ENCODE measurements at places on chromosomes 5 and 9.

GRCh38 chr5:137960141-137960540 lies 70.9 kb downstream of the PKD2L2 start:
- DNase-seq = no peak

GRCh38 chr5:54868511-54869483 lies 116.6 kb downstream of the ESM1 start:
- DNase-seq = no peak

DNA sequence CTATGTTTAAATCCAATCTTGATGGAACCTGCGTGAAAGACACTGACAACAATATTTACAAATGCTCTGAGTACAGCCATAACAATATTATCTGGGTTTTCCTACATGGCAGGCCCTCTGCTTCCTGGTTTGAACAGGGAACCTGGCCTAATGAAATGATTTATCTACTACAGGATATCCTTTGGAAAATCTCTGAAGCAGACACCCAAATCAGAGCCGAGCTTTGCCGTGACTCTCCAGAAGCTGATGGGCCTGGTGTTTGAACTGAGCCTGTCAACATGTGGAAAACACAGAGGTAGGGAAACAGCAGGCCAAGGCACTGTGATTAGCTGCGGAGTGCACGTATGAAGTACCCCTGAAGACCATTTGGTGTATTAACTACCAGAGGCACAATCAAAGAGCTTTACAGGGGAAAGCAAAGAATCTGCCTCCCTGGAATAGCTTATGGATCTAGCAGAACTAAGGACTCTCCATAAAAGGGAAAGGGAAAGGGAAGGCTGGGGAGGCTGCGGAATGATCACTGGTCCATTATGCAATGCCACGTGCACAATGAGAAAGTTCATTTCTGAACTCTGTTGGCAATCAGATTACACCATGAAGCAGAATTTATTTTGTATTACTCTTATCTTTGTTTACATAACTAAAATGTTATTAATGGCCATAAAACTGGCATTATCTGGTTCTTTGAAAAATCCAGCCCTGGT lies 321.9 kb downstream of the EBF1 start:
- no peak for DNase-seq

DNA sequence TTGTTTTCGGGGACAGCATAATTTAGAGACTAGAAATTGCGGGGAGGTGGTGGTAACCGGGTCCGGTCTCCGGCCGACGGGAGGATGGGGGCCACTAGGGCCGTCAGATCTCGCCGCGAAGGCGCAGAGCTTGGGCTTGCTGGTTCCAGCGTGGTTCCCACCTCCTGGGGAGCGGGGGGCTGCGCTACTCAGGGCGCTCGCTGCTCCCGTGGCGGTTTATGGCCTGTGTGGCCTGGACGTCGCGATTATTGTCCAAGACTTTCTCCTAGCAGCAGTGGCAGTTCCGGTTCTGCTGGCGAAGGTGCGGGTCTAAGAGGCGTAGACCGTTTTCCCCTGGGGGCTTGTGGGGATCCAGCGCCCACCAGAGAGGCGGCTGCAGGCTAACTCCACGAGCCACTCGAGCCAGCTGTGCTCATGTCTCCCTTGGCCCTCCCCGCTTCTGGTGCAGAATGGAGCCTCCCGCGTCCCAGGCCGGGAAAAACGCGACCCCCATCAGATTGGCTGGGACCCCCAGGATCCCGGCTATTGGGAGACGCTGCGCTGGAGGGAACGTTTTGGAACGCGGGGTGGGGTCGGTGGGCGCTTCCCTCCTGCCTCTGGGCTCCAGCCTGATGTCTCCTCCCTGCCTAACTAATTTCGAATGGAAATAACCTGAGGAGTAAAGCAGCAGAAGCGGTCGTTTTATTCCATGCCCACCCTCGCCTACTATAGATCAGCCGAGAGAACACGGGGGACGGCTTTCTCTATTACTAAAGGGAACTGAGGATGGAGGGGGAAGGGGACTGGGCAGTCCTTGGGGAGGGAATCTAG lies 87.1 kb downstream of the ENTREP1 start:
- DNase-seq = no peak

DNA sequence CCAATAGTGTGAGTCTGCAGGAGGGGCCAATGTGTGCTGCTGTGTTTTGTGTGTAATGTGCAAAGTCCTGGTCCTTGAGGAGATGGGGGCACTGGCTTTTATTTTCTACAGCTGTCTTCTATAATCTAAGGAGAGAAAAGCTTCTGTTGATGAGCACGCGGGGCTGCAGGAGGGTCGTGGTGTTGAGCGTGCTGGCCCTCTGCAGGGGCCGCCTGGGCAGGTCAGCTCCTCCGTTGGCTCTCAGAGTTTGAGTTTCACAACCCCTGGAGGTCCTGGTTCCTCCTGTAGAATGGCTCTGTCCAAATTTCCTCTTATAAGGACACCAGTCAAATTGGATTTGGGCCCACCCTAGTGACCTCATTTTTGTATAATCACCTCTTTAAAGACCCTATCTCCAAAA lies 12.6 kb downstream of the OR2V1 start:
- DNase-seq = no peak

GRCh38 chr9:124208571-124208970 lies 49.2 kb upstream of the NEK6 start:
- DNase-seq = no peak

DNA sequence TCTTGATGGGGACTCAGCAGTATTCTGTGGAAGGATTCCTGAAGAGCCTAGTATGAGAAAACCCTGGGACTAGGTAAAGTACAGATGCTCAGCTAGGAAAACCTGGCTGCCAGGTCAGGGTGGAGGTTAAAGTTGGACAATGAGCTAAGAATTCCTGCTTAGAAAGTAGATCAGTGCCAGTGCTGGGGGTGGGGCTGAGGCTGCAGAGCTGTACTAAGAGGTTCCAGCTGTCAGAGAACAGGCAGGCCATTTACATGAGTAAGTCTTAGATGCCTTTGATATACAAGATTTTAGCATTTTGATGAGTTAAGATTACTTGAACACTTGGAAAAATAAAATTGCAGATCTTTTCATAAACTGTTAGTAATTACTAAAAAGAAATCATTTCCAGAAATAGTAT lies 332.3 kb upstream of the NUDT12 start:
- no peak for DNase-seq

GRCh38 chr5:88867638-88868037 lies 15.3 kb downstream of the MEF2C start:
- no peak for DNase-seq

DNA sequence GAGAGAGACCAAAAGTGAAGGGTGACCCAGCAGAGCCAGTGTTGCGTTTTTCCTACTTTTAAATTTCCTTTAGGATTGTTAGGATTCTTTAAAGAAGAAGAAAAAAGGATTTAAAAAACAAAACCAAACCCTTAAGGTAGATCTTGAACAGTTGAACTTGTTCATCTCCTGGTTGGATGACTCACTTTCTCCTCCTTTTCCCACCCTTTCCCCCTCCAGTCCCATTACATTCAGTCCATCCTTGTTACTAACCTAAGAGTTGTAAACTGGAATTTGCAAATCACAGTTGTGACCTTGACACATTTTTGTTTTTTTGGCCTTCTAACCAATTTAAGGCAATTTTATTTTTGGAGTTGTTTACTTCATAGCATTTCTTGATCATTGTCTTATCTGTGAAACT lies 289.2 kb downstream of the ARHGAP26 start:
- DNase-seq = no peak

DNA sequence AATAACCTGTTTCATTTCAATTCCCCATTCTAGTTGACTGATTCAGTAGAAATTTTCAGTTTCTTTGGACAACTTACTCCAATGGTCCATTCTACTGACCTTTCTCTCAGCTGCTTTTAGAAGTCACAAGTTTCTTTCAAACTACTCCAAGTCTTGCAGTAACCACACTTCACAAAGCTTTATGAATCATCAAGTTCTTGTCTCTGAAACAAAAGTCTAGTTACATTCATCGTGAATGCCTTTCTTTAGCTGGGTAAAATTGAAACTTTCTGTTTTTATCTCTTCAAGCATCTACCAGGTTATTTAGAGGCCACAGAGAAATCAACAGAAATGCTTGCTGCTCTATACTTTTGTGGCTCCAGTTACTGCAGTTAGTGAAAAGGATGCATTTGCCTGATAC lies 405.4 kb downstream of the TMEM232 start:
- DNase-seq = no peak

DNA sequence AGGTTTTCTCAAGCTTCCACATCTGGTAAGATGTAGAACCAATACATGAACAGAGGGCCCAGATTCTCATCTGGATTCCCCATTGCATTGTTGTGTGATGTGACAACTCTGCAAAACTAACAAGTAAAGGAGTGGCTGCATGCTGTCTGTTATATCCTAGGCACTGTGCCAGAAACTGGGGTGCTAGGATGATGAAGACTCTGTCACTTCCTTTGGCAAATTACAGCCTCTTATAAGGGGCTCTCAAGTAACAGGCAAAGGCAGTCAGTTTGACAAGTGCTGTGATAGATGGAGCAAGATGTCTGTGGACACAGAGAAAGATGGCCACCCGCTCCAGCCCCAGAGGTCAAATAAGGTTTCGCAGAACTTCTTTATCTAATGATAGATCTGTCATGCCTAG lies 115.7 kb downstream of the PAPPA start:
- DNase-seq = no peak

DNA sequence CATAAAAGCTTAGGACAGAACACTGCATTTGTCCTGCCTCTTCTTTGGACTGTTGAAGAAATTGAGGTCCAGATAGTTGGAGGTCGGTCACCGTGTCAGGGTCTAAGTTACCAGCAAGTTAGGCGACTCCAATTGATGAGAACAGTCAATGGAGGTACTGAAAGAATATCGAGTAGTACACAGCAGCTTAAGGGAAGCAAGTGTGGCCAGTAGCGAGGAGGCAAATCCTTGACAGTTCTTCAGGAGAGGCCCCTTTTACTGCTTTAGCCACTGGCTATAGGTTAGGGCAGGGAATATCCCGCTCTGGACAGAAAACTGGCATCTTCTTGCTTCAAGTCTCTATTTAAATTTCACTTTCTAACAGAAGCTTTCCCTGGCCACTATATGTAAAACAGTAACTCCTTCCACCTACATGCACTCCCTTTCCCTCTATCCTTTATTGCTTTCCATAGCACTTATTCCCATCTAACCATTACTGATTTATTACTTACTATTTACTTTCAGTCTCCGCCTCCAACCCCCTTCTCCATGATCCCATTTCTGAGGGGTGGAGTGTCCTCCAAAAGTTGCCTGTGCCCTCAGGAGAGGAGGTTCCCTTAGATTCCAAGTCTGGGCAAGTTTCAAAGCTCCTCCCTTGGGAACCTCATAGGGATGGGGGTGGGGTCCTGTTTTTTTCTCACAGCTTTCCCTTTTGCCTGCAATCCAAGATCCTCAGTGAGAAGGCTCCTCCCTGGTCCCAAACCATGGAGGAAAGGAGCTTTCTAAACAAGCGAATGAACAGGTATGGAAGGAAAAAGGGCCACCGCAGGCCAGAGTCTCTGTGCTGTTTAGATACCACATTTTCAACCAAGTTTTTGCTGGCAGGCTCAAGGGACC lies 4.1 kb upstream of the PRDM6 start:
- no peak for DNase-seq

DNA sequence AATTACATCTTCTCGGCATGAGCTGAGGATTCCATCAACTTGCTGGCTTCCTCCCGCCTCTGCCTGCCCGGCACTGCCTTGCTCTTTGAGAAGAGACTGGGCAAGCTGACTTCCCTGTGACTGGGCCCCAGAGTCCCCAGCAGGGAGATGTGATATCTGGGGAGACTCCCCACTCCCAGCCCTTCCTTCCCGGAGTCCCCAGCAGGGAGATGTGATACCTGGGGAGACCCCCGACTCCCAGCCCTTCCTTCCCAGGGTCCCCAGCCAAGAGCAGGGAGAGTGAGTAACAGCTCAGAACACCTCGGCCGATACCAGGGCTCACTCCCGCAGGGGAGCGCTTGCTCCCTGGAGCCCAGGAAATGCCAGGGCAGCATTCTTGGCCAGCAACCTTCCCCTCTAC lies 90.1 kb upstream of the NEURL1B start:
- no peak for DNase-seq

GRCh38 chr5:57172466-57173318 lies 1.2 kb upstream of the GPBP1 start:
- no peak for DNase-seq

DNA sequence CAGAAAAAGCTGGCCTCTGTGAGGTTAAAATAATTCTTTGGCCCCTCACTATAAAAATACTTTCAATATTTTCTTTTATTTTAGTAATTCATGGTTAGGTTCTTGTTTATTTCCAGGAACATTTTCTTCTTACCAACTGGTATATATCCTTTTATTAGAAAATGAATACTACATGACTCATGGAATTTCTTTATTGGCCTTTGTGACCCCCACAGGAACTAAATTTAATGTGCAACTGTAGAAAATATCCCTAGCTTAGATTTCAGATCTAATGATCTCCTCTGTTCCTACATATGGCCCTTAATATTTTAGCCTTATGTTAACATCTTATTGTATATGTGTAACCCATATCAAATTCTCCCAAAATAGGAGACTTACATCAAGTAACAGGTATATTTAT lies 429.9 kb downstream of the NR2F1-AS1 start:
- no peak for DNase-seq

DNA sequence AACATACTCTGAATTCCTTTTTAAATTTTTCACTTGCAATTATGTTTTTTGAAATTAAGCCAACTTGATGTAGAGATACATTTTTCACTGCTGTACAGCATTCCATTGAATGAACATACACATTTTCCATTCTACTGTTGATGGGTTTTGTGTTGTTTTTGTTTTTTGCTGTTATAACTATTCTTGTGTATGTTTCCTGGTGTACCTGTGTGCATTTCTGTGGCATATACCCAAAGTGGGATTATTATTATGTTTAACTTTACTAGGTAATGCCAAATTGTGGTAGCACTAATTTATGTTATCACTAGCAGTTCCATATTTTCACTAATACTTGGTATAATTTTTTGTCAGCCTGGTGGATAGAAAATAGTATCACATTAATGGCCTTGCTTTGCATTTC lies 2.7 kb downstream of the RFESD start:
- DNase-seq = no peak

GRCh38 chr5:135861641-135862040 lies 27.2 kb downstream of the SLC25A48 start:
- no peak for DNase-seq

DNA sequence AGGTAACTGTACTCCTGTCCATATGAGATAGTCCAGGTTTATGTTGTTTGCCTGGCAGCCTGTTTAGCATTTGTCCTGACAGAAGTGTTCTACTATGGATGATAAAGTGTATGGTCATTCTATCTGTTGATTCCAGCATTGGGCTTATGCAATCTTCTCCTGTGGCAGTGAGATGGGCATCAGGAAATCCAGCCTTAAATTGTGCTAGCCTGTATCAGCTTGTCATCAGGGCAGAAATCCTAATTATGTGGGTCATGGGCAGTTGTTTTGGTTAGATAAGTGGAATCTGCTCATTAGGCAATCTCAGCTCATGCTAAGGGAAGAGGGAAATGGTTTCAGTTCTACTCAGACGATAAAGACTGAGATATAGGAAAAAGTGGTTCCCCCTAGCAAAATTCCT lies 247.4 kb upstream of the CHD1 start:
- DNase-seq = no peak

GRCh38 chr5:55821731-55822512 lies 29.2 kb upstream of the IL31RA start:
- no peak for DNase-seq

- no peak for DNase-seq
These were observed 19.3 kb downstream of the ORM2 start for GRCh38 chr9:114348906-114349482.

Measured in NCI-H1694 (cell line).